NCI-H774 (cell line): ENCODE measurements at places on chromosomes 3 and 15.

DNA sequence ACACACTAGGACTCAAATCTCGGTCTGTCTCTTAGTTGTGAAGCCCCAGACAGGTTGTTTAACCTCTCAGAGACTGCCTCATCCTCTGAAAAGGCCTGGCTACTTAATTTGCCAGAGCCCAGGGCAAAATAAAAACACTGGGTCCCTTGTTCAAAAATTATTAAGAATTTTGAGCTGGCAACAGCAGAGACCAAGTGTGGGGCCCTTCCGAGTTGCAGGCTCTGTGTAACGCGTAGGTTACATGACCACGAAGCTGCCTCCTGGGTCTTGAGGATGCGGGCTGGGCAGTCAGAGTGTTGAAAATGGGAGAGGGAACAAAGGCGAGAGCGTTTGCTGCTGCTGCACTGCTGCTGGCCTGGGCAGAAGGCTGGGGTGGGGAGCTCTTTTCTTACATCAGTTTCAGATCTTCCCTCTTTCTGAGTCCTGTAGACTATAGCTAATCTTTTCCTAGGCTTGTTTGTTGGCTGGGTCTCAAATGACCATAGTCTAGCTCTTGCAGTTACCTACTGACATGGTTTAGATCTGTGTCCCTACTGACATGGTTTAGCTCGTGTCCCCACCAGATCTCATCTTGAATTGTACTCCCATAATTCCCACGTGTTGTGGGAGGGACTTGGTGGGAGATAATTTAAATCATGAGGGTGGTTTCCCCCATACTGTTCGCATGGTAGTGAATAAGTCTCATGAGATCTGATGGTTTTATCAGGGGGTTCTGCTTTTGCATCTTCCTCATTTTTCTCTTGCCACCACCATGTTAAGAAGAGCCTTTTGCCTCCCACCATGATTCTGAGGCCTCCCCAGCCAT lies 49.9 kb downstream of the CLEC3B start:
- no peak for DNase-seq

- peak; percentile 35 for DNase-seq
These were observed 27.6 kb upstream of the RAB7A start for GRCh38 chr3:128698211-128699047.

DNA sequence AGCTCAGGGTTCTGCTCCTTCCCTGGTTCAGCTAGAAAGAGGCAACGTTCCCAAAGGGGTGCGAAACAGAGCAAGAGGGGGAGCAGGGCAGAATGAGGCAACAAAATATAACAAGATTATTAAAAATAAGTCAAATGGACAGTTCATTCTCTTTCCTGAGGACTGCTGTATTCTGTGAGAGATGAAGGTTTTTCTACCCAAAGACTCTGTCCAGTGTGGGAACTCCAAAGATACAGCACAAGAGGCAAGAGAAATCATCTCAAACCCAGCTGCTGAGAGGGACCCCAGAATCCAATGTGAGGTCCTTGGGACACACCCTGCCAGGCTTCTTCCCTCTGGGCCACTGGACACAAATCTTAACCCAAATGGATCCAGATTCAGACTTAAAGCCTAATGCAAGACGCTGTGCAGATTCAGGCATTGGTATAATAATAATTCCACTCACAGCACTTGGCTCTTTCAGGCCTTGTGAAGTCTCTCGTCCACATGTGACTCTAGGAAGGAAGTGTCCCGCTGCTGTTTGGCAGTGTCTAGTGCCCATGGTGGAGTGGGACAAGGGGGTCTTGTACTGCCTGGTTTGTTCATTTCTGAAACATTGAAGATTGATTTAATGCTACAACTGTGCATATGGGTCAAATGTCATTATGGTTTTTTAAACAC lies 14.5 kb upstream of the ARHGAP31 start:
- no peak for DNase-seq

DNA sequence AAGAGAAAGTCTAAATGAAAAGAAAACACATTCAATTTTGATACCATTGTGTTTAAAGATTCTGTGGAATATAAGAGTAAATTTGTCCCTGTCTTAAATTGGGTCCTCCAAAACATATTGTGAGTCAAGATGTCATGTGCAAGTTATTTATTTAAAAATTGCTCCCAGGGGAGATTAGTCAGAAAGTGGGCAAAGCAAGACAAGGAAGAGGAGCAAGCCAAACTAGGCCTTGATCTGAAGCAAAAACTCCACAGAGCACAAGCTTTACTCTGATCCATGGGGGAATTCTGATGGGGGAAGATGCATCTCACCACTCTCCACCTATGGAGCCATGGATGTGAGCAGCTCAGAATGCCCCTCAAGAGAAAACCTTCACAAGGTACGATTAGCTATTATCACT lies 342.8 kb upstream of the IL12A start:
- DNase-seq = no peak

GRCh38 chr15:71713191-71713809 lies 97.1 kb upstream of the NR2E3 start:
- DNase-seq = no peak

- no peak for DNase-seq
These were observed 256.7 kb upstream of the KCNH8 start for GRCh38 chr3:18891641-18892040.

- no peak for DNase-seq
These were observed 38.7 kb downstream of the FEM1B start for GRCh38 chr15:68316061-68316804.

DNA sequence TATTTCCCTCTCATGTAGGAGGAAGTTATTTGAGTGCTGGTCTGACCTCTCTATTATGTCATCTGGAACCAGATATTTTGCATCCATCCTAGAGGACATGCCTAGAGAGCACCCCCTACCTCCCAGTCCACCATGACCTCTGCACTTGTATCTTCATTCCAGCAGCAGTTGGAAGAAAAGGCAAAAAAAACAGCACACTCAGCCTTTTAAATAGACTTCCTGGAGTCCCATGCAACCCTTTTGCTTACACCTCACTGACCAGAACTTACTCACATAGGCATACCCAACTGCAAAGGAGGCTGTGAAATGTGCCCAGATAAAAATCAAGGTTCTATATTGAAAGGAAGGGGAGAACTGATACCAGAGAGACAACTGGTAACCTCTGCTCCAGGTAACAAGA lies 92.3 kb upstream of the FHIT start:
- DNase-seq = no peak

- DNase-seq = no peak
These were observed 246.7 kb downstream of the SHOX2 start for GRCh38 chr3:157859541-157859940.

DNA sequence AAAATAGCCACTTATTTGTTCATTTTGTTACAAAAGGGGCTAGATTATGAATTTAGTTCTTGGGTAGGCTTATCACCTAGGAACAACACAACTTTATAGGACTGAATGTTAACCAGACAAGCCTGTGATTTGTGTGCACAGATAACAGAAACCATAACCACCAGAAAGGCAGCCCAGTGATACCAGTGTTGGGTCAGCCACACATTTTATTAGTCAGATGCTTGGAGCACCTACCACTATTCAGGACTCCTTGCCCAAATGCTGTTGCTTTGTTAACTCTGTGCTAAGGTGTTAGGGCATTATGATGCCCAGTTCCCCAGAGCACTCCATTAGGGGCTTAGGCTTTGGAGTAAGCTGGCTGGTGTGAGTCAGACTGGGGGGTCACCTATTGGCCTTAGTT lies 22.5 kb downstream of the PLCL2 start:
- no peak for DNase-seq

DNA sequence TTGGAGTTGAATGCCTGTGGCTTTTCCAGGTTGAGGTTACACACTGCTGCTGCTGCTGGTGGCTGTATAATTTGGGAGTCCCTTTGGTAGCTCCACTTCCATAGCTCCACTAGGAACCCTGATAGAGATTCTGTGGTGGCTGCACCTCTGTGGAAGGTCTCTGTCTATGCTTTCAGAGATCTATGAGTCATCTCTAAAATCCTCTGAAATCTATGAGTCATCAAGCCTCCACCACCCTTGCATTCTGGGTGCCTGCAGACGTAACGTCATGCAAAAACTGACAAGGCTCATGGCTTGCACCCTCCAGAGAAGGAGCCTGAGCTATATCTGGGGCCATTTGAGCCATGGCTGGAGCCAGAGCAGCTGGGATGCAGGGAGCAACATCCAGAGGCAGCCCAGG lies 1037.0 kb upstream of the CFAP20DC start:
- no peak for DNase-seq

- peak; percentile 32 for DNase-seq
These were observed 54.6 kb upstream of the MYZAP start for GRCh38 chr15:57537072-57537471.

DNA sequence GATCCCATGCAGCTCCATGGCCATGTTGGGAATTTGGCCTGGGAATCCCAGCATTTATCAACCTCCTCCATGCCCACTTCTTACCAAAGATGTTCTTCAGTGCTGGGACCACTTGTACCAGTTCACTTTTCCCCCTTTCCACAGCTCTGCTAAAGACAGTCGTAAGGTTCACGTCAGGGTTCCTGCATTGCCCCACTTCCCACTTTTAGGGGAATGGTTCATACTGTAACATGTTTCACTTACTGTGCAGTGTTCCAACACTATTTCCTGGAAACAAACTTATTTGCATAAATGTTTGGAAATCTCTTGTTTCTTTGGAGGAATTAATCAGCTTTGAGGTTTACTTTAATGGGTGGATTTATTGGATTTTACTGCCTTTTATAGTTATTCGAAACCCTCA lies 17.0 kb downstream of the APH1B start:
- DNase-seq = no peak

DNA sequence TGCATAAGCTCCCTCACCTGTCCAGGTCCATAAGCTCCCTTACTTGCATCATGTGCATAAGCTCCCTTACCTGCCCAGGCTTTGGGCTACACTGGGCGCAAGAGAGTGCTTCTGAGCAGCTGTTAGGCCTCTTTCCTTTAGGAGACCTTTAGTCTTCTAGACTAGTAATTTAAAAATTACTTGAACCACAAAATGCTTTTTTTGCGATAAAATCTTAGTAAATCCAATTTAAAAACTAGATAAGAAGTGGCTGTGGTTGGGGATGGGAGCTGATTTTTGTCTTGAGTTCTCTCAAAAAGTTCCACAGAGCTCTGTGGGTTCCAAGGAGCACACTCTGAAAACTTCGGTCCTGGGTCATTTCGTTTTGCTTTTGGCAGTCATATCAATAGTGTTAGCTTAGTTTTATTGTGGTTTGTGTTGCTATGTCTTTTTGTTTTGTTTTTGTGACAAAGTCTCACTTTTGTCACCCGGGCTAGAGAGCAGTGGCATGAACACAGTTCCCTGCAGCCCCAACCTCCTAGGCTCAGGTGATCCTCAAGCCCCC lies 6.7 kb downstream of the CEMIP start:
- no peak for DNase-seq

DNA sequence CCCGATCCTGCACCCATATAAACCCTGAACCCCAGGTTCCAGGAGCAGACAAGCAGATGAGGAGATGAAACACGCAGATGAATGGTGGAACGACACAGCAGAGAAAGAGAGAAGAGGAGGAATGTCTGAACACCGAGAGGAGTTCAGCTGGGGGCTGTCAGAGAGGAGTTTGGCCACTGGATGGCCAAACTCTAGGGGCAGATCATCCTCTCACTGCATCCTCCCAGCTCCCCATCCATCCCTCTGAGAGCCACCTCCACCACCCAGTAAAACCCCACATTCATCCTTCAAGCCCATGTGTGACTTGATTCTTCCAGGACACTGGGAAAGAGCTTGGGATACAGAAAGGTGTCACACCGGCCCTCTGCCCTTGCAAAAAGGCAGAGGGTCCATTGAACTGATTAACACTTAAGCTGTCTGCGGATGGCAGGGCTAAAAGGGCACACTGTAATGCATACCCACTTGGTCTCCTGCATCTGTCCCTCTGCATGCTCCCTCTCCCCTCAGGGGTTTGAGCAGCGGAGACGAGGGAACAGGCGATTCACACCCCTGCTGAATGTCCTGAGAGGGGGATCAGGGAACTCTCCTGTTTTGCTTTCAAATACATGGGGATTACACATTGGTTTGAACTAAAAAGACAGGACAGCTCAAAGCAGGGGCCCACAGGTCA lies 53.8 kb downstream of the TMED3 start:
- DNase-seq = no peak

- no peak for DNase-seq
These were observed 6.8 kb downstream of the FYCO1 start for GRCh38 chr3:45988804-45989203.

GRCh38 chr3:194540274-194540905 lies 53.6 kb upstream of the ATP13A3 start:
- no peak for DNase-seq

DNA sequence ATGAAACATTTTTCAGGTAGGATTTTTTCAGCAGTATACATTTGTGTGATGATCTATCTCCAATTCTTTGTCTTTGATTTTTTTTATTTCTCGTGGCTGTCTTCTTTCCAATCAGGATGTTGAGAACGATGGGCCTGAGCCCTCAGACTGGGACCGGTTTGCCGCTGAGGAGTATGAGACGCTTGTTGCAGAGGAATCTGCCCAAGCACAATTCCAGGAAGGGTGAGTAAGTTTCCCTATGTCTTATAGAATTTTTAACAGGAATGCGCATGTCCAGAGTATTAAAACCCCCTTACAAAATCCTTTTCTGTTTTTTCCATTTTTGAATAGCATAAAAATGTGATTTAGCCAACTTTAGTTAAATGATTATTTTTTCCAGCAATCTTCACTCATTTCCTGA lies 90.0 kb downstream of the MSL2 start:
- no peak for DNase-seq

DNA sequence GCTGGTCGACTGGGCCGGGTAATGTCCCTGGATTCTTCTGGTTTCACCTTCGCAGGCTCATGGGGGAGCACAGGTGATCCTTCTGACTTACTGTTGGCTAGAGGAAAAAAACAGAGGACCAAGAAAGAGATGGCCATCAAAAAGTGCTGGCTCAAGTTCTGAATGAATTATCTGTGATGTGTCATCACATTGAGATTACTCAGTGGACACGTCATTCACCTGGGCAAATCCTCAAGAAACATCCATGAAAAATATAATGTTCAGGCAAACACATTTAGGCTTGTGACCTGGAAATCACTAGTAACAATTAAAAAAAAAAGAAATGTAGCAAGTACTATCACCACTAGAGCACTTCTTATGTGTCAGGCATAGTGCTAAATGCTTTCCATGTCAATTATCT lies 81.5 kb upstream of the SLC2A2 start:
- no peak for DNase-seq

GRCh38 chr3:4841225-4841624 lies 138.0 kb upstream of the BHLHE40 start:
- no peak for DNase-seq

GRCh38 chr15:67149068-67149772 lies 83.8 kb downstream of the SMAD3 start:
- DNase-seq = no peak

DNA sequence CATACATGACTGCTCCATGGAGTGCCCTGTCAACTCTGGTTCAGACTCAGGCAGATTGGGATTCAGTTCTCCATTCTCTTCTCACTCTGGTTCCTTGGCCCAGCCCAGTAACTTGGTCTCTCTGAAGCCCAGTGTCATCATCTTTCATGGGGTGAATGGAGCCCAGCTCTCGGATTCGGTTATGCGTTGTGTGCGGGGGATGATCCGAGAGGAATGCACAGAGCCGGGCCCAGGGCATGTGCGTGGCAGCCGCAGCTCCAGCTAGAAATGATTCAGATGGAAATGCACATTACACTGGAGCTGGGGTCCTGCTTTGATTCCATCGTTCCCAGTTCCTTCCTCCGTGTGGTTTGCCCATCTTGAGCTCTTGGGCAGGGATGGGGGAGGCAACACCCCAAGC lies 189.4 kb downstream of the FEZF2 start:
- no peak for DNase-seq

- no peak for DNase-seq
These were observed 245.6 kb upstream of the GOLIM4 start for GRCh38 chr3:168341192-168341815.

- DNase-seq = no peak
These were observed 64.0 kb downstream of the DPH6 start for GRCh38 chr15:35481992-35482391.

- DNase-seq = no peak
These were observed 7.3 kb downstream of the SRPRB start for GRCh38 chr3:133812872-133813271.
